ENCODE measurements at places on chromosomes 2 and 18. TPM values are rescaled to one million over a fixed set of nuclear protein-coding genes. Genes with fewer than 3 reads are reported as not detected.

EVX2 gene
- total RNA-seq = not detected

FAM237A gene
- total RNA-seq = not detected

ORMDL1 gene
- total RNA-seq = 84.9 TPM

GRCh38 chr2:103361712-103362111, 599.9 kb downstream of the TMEM182 start:
- H3K36me3 ChIP-seq = no peaks in the 10 kb centered on the region
- H3K27ac ChIP-seq = no peak overlapping the region
- no peaks in the 10 kb centered on the region for H3K27me3 ChIP-seq
- no peak for DNase-seq
- H3K4me1 ChIP-seq = peaks cover 1% of the 10 kb centered on the region
- no peak overlapping the region for H3K4me3 ChIP-seq

DNA sequence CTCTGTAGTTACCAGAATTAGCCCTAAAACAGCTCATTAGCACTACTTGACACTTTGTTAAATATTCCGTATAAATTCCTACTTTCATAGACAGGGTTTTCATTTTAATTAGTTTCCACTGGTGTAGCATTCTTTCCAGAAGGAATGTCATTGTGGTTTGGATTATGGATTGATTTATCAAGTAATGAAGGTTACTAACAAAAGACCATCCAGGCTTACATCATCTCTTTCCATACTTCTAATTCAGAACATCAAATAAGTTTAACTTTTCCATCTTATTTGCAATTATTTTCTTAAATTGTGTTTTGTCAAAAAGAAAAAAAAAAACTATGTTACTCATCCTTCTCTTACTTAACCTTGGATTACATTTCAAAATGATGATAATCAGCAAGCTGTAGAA, 231.8 kb upstream of the SPOPL start:
- peaks cover 25% of the 10 kb centered on the region for H3K4me1 ChIP-seq
- no peak for DNase-seq
- no peak overlapping the region for H3K27ac ChIP-seq

- no peak overlapping the region for H3K4me3 ChIP-seq
- no peaks in the 10 kb centered on the region for H3K27me3 ChIP-seq
- no peak for DNase-seq
- H3K36me3 ChIP-seq = peaks cover 1% of the 10 kb centered on the region
- peaks cover 7% of the 10 kb centered on the region for H3K4me1 ChIP-seq
These were observed 42.1 kb downstream of the HS1BP3 start for GRCh38 chr2:20608666-20609348.

DNA sequence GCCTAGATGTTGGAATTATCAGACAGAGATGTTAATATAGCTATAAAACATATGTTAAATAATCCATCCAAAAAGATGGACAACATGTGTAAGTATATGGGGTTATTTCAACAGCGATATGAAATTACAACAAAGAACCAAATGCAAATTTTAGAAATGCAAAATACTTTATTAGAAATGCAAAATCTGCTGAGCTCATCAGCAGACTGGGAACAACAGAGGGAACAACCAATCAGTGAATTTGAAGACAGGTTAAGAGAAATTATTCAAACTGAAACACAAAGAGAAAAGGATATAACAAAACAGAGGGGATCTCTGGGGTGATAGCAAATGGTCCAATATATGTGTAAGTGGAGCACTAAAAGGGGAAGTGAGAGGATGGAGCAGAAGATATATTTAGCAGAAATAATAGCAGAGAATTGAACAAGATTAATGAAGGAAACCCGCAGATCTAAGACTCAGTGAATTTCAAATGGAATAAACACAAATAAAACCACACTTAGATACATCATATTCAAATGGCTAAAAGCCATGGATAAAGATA, 13.5 kb upstream of the HS6ST1 start:
- H3K27ac ChIP-seq = no peak overlapping the region
- H3K4me1 ChIP-seq = no peaks in the 10 kb centered on the region
- peaks cover 12% of the 10 kb centered on the region for H3K36me3 ChIP-seq
- DNase-seq = no peak
- H3K27me3 ChIP-seq = no peaks in the 10 kb centered on the region

DNA sequence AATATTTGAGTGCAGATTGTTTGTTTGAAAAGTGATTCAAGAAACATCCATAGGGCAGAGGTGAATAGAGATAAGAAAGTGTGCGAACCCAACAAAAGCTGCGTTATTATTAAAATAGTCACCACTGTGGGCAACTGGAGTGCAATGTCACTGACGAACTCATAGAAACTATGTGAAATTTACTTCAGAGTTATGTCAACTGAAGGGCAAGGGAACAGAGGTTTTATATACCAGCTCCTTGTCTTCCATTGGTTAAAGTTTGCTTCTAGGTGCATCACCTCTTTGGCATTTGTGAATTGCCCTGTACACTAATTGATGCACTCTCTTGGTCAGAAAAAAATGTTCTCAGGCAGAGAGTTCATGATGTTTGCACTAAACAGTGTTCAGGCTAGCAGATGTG, 110.5 kb upstream of the NYAP2 start:
- H3K27me3 ChIP-seq = peaks cover 2% of the 10 kb centered on the region
- no peak for DNase-seq
- H3K4me3 ChIP-seq = no peak overlapping the region
- no peak overlapping the region for H3K27ac ChIP-seq
- H3K36me3 ChIP-seq = no peaks in the 10 kb centered on the region

DNA sequence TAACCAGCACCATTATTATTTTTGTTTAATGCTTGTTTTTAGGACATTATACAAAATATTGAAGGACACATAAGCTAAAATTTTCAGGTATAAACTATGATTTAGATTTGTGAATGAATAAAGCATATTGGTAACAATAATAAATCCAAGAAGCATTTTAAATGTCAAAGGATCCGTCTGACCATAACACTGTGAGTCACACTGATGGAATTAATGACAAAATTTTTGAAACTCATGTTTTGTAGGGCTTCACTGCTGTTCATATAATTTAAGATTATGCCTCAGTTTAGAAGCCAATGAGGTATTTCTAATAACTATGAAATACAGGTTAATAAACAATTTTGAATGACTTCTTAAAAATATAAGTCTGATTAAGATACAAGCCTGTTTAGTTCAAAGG, 124.6 kb downstream of the TMEFF2 start:
- no peak for DNase-seq
- no peaks in the 10 kb centered on the region for H3K36me3 ChIP-seq
- no peaks in the 10 kb centered on the region for H3K27me3 ChIP-seq
- peaks cover 31% of the 10 kb centered on the region for H3K4me1 ChIP-seq

DNA sequence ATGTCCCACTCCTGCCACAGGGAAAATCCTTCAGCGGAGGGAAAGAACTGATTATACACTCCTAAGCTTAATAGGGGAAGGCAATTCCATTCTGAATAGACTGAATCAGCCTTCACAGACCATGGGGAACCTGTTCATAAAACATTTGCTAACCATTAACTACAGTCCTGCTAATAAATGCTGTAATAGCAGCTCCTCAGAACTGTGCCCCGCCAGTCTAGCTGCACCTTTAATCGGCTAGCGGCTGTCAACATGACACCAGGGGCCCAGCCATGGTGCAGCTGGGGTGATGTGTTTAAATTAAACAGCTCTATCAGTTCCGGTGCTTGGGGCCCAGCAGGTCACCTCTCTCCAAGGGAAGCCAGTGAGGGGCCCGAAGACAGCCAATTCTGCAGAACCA, 77.8 kb downstream of the GALNT14 start:
- no peak overlapping the region for H3K27ac ChIP-seq
- DNase-seq = no peak
- H3K4me3 ChIP-seq = no peak overlapping the region
- no peaks in the 10 kb centered on the region for H3K36me3 ChIP-seq

DNA sequence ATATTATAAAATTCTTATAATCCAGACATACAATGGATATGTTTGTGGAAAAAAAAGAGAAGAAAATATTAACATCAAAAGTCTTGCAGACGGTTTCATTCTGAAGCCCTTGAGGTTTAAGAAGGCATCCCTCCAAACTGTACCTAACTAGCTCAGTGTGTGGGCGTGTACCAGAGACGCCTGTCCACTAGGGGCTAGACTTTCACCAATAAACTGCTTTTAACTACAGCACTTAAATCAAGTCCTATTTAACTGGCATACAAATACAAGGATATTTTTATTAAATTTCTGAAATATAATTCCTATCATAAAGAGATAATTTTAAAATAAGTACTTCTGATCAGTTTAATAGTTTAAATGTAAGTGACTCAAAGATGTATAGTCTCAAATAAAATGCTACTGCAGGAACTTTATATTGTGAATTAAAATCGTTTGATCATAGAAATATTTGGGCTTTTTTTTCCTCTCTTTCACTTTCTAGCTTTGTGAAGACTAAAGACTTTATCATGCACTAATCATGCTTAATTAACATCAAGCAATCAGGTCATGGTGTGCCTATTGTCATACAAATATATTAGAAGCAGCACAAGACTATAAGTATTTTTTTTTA, 437.7 kb downstream of the SATB2 start:
- H3K27me3 ChIP-seq = no peaks in the 10 kb centered on the region
- no peaks in the 10 kb centered on the region for H3K36me3 ChIP-seq
- H3K4me1 ChIP-seq = no peaks in the 10 kb centered on the region
- H3K27ac ChIP-seq = no peak overlapping the region

- H3K4me1 ChIP-seq = no peaks in the 10 kb centered on the region
- no peak overlapping the region for H3K27ac ChIP-seq
- H3K27me3 ChIP-seq = no peaks in the 10 kb centered on the region
These were observed 267.6 kb downstream of the RBM43 start for GRCh38 chr2:150994076-150994475.

GRCh38 chr2:208042450-208042849, 17.1 kb upstream of the PLEKHM3 start:
- no peaks in the 10 kb centered on the region for H3K36me3 ChIP-seq
- H3K4me1 ChIP-seq = peaks cover 7% of the 10 kb centered on the region
- no peaks in the 10 kb centered on the region for H3K27me3 ChIP-seq
- DNase-seq = no peak

DNA sequence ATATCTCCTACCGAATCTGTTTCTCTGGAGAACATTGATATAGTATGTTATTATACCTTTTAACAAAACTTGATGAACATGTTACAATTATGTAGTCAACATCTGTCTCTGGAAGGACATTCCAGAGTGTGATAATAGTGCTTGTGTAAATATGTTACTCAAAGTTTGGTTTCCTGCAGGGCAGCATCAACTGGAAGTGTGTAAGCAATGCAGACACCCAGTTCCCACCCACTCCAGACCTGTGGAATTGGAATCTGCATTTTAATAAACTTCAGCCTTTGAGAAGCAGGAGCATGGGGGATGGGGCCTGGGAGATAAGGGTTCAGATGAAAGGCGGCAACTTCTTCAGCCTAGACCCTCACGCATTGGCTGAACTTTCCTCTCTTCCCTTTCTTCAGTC, 398.9 kb downstream of the RND3 start:
- H3K4me1 ChIP-seq = peaks cover 8% of the 10 kb centered on the region
- H3K4me3 ChIP-seq = no peak overlapping the region
- no peaks in the 10 kb centered on the region for H3K27me3 ChIP-seq
- H3K27ac ChIP-seq = no peak overlapping the region
